Right kidney (tissue), 9 donors: ENCODE measurements at places on chromosomes 7 and 10.

DNA sequence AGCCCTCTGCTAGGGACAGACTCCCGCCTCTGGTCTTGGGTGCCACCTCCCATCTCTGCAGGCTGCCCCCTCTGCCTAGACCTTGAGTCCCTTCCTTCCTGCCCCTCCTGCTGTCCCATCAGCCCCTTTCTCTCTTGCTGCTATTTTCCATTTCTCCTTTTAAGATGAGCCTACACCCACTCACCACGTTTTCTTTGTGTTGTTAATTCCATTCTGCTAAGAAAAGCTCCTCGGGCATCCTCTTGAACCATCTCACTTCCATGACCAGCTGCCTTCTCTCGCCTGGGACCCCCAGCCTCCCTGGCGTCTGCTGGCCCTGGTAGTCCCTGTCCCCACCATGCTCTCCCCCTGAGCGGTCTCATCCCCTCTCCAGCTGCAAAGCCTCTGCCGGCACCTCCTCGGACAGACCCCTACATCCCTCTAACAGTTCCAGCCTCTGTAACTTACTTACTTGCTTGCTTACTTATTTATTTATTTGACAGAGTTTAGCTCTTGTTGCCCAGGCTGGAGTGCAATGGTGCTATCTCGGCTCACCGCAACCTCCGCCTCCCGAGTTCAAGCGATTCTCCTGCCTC lies 95.8 kb upstream of the SH2B2 start:
- DNase-seq = no peak

GRCh38 chr7:129401228-129401966 lies 32.8 kb upstream of the STRIP2 start:
- DNase-seq = no peak

- DNase-seq = no peak
Measured at GRCh38 chr7:71470326-71470725, 338.4 kb downstream of the GALNT17 start.

DNA sequence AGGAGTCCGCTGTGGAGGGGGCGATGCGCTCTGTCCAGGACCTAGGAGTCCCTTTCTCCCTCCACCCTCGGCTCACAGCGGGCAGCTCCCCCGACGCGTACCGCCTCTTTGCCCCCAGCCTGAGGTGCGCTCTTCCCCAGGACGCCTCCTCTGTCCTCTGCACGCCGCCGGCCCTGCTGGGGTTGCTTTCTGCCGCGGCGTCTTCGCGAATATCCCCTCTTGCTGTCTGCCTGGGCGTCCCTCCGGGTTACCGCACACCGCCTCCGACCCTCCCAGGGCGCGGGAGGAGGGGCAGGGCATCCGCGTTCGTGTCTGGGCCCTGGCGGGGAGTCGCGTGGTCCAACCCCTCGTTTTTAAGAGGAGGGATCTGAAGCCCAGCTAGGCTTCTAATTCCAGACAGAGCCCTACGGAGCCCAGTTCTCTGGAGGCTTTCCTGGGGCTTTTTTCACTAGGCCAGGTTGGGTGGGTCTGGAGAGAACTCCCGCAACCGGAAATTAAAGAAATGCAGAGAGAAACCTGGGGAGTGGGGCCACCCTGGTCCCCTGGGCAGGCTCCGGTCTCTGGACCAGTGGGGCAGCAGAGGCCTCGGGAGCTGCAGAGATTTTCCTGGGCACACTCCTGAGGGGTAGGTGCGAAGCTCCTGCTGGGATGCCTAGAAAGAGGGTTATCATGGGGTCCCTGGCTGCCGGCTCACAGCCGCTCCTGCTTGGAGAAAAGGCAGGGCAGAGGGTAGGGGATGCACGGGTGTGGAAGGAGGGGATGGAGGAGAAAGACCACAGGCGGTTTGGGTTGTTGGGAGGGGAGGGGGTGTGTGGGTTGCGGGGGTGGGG lies 166.9 kb downstream of the UBE2H start:
- peak; percentile 76 for DNase-seq

- no peak for DNase-seq
Measured at GRCh38 chr10:120015064-120015463, 122.5 kb downstream of the SEC23IP start.

DNA sequence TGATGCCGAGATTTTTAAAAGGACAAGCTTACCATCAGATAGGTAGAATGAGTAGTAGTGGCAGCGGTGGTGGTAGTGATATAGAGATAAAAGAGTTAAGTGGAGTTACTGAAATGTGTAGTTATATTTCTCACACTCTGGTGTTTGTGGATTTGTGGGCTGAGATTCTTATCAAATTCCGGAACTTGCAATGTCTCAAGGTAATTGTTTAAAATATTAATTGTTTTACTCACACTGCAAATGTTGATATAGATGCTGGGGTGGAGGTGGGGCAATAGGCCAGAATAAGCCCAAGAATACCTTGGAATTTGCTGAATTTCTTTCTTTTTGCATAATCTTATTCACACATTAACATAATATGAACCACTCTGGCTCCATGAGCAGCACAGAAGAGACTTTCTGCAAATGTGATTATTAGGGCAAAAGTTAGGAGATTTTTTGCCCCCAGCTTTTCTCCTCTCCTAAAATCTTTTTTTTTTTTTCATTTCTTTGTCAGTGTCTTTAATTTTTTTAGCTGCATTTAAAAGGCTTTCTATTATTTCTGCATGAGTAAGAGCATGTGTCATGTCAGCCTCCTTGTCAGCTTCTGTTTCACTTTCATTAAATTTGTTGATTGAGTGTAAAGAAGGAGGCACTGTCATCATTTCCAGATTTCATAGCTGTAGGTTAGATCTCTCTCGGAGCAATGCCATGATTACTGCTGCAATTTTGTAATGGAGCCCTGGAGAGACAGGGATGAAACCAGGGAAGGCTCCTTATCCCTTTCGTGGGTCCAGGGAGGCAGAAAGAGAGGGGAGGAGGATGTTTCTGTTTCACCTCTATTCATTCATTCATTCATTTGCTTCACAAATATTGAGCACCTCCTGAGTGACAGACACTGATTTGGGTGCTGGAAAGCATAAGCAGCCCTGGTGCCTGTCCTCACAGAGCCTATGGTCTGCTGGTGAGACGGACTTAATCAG lies 13.1 kb upstream of the SGMS1 start:
- no peak for DNase-seq

- no peak for DNase-seq
Measured at GRCh38 chr10:6064119-6064518, 2.0 kb upstream of the IL2RA start.

- no peak for DNase-seq
Measured at GRCh38 chr7:93175219-93175618, 27.0 kb upstream of the SAMD9L start.

GRCh38 chr7:94174956-94175355 lies 170.8 kb upstream of the BET1 start:
- DNase-seq = no peak

DNA sequence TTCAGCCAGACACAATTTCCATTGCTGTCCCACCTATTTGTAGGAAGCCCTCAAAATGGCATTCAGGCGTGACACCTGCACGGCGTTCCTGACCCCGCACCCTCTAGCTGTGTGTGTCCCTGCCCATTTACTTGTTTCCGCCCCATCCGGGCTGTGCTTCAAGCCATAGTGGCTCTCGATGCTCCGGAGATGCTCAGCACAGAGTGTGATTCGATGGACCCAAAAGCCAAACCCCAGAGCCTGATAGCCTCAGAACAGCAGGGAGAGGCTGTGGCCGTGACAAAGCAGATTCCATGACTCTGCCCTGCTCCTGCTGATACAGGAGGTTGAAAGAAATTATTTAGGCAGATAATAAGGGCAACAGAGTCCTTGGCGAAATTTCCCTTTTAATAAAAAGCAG lies 13.4 kb downstream of the BUD31 start:
- DNase-seq = no peak

DNA sequence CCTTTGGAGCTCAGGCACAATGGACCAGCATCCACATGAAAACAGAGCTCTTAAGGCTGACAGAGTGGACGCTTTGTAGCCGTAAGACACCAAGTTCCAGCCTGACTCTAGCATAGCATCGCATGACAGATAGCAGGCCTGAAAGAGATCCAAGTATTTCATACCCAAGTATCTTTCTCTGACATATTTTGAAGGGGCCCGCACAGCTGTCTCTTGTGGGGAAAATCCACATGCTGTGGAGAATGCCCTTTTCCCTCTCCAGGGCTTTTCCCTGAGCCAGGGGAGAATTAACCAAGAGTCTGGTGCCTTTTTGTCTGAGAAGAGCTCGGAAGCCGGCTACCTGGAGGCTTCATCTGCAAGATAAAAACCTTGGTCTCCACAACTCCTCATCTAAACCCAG lies 51.0 kb downstream of the CFAP46 start:
- DNase-seq = no peak

GRCh38 chr10:73881221-73881919 lies 7.0 kb upstream of the CAMK2G start:
- DNase-seq = no peak

GRCh38 chr10:119478111-119478802 lies 64.3 kb downstream of the RGS10 start:
- no peak for DNase-seq
